ENCODE measurements at places on chromosomes 5 and 9.

GRCh38 chr5:7586480-7586879 is 190.5 kb downstream of the ADCY2 start:
- no peak for DNase-seq

GRCh38 chr5:160800375-160801275 is 51.4 kb downstream of the ATP10B start:
- DNase-seq = no peak

DNA sequence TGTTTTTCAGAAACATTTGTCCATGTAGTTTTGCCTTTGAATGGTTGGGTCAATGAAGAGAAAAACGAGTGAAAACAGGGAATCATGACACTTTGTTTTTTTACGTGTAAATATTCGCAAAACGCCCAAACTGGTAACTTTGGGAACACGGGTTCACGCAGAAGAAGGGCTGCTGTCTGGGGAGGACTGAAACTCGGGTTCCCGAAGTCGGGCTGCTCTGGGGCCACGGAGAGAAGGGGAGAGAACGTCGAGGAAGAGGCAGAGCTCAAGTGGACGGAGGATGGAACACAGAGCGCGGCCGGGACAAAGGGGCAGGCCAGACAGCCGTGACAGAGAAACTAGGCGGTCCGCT is 478 bp upstream of the SETD9 start:
- DNase-seq = no peak

GRCh38 chr5:14945450-14945849 is 73.9 kb upstream of the ANKH start:
- no peak for DNase-seq

GRCh38 chr5:127813633-127814587 is 110.7 kb downstream of the CCDC192 start:
- DNase-seq = no peak

DNA sequence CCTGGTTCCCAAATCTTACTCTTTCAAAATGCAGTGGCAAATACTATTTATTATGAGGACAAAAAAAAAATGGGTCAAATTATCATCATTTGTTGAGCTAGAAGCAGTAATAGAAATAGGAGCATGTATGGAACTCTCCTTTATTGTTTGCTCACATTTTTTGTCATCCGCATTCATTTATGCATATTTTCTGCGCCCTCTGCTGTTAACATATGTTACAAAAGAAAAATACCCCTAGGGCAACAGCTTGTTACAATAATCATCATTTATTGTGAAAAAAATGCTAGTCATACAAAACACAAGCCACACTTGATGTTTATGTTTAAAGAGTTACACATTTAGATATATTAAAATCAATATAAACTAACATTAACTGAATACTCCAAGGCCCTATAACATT is 328.2 kb downstream of the TUSC1 start:
- no peak for DNase-seq

DNA sequence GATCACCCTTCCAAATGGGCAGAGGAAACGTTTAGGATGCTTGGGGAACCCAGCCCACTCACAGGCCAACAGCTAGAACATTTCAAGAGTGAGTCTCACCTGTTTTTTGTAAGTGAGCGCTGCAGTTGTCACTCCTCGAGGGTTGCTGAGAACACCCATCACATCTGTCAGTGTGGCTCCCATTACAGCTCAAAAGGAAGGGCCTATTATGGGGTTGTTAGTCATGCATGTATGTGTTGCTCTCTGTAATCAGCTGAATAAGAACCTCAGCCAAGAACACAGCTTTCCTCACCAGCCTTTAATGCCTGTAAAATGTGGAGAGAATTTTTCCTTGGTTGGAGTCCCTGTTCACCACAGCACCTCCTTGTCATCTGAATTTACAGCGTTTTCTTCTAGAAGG is 196.3 kb upstream of the KLF4 start:
- DNase-seq = no peak
